ENCODE measurements at places on chromosomes 2 and 18.

- no peak for DNase-seq
Observed at GRCh38 chr18:11081009-11081532, 68.3 kb downstream of the PIEZO2 start.

- no peak for DNase-seq
Observed at GRCh38 chr18:9993521-9994025, 79.8 kb downstream of the VAPA start.

DNA sequence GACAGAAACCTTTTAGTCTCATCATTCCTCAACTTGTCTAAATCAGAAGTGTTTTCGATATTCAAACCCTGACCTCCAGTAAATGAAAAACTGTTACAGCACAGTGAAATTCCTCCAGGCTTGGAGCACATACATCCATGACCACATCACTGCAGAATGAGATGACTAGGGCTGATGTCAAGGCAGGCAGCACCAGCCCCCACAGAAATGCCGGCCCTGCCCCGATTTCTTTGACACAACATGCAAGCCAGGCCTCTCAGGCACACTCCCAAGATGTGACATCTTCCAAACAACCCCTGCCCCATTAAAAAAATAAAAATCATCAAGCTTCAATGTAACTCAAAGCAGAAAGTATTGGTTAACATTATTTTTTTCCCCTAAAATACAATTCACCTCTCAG lies 103.3 kb downstream of the CTAGE1 start:
- DNase-seq = no peak

- DNase-seq = no peak
Observed at GRCh38 chr2:151282401-151282800, 7.1 kb downstream of the NMI start.
